ENCODE measurements at places on chromosomes 6 and 20. TPM values are rescaled to one million over a fixed set of nuclear protein-coding genes. Genes with fewer than 3 reads are reported as not detected.

The METTL24 gene
- 3.9 TPM for polyA plus RNA-seq

The POU3F2 gene
- 29.8 TPM for polyA plus RNA-seq

The C4B gene
- polyA plus RNA-seq = 52.1 TPM

The PAX1 gene
- polyA plus RNA-seq = 0.08 TPM

The SIRPD gene
- not detected for polyA plus RNA-seq

The BMP2 gene
- 6.9 TPM for polyA plus RNA-seq

The KHDC1 gene
- 19.4 TPM for polyA plus RNA-seq

The TRIM26 gene
- polyA plus RNA-seq = 38.9 TPM

The MRAP2 gene
- 8.4 TPM for polyA plus RNA-seq

The HLA-DPB1 gene
- polyA plus RNA-seq = 10.5 TPM

The SLC17A4 gene
- not detected for polyA plus RNA-seq

The PACSIN1 gene
- 34.7 TPM for polyA plus RNA-seq

The MED20 gene
- polyA plus RNA-seq = 23.8 TPM

The KATNA1 gene
- polyA plus RNA-seq = 14.6 TPM

The SIRPB2 gene
- 1.5 TPM for polyA plus RNA-seq

The XKR7 gene
- 7.9 TPM for polyA plus RNA-seq

The TSPO2 gene
- polyA plus RNA-seq = 0.52 TPM

The SLC32A1 gene
- 44.1 TPM for polyA plus RNA-seq

The MUC22 gene
- not detected for polyA plus RNA-seq

The ADGRF1 gene
- 0.39 TPM for polyA plus RNA-seq

The CCN2 gene
- 25.8 TPM for polyA plus RNA-seq

The NTSR1 gene
- polyA plus RNA-seq = 6.1 TPM

The OR2H1 gene
- 0.33 TPM for polyA plus RNA-seq

The HLA-DQB1 gene
- polyA plus RNA-seq = 2.7 TPM

The INSM1 gene
- polyA plus RNA-seq = 1.6 TPM

The MUCL3 gene
- polyA plus RNA-seq = not detected

The TMEM14B gene
- polyA plus RNA-seq = 89.8 TPM

The RAET1G gene
- polyA plus RNA-seq = 1.7 TPM

The PNLDC1 gene
- polyA plus RNA-seq = 0.63 TPM

The LY86 gene
- 5.9 TPM for polyA plus RNA-seq

The AURKA gene
- 9.6 TPM for polyA plus RNA-seq

The NKAIN2 gene
- 55.0 TPM for polyA plus RNA-seq

The EYA2 gene
- polyA plus RNA-seq = 32.7 TPM

The FUT9 gene
- 24.8 TPM for polyA plus RNA-seq

The ERVFRD-1 gene
- polyA plus RNA-seq = not detected

The MYBL2 gene
- polyA plus RNA-seq = 13.8 TPM

The MMP24 gene
- polyA plus RNA-seq = 46.6 TPM

The CST1 gene
- polyA plus RNA-seq = not detected

The DNAH8 gene
- polyA plus RNA-seq = 0.17 TPM

The PIGU gene
- 36.9 TPM for polyA plus RNA-seq

The ADTRP gene
- 0.63 TPM for polyA plus RNA-seq

The PBOV1 gene
- 0.32 TPM for polyA plus RNA-seq

The LRRC73 gene
- polyA plus RNA-seq = 8.2 TPM
